ENCODE measurements at places on chromosomes 1 and 21.

- no peak for DNase-seq
Observed at GRCh38 chr1:201582705-201583442, 43.9 kb downstream of the NAV1 start.

DNA sequence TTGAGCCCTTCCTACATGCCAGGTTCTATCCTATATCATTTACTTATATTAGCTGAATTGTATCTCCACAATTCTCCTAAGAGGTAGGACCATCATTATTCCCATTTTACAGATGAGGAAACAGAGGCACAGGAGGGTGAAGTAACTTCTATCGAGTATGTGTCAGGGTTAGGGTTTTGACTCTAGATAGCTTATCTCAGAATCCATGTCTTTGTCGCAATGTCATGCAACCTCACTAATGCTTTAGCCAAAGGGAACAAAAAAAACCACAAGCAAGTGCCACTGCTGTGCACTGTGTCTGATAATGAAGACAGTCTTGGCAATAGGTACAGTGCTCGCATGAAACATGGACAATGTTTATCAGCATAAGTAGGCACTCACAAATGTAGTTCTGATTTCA is 95.4 kb upstream of the CLDN14 start:
- DNase-seq, result no peak

DNA sequence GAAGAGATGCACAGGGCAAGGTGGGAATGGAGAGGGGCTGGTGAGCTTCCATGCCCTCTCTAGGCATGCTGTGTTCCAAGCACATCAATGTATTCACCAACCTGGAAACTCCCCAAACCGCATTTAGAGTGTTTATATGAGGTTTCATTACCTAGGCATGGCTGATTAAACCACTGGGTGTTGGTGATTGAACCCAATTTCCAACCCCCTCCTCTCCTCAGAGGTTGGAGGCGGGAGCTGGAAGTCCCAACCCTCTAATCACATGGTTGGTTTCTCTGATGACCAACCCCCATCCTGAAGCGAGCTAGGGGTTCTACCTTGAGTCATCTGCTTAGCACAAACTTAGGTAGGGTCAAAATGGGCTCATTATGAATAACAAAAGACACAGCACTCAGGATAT is 3.0 kb upstream of the PPIE start:
- no peak for DNase-seq

DNA sequence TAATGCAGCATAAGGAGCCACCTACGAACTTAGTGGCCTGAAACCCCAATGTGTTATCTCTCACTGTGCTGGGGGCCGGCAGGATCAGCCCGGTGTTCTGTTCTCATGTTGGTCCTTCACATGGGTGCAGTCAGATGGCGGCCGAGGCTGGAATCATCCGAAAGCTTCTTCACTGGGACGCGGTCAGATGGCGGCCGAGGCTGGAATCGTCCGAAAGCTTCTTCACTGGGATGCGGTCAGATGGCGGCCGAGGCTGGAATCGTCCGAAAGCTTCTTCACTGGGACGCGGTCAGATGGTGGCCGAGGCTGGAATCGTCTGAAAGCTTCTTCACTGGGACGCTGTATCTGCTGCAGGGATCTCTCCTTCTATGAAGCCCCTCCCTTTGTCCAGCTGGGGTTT is 12.6 kb upstream of the PCBP3 start:
- no peak for DNase-seq

DNA sequence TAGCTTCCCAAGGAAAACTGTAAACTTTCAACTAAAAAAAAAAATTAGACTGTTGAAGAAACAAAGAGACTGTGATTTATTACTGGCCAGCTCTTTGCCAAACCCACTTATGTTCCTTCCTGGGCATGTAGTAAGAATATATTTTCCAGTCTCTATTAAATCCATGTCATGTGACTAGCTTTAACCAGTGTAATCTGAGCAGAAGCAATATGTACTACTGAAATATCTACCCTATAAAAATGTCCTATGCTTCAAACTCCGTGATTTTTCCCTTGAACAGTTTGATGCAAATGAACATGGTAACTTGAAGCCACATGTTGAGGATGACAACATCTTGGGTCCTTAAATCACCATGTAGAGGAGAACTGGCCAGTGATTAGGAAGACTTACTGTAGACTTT is 144.5 kb downstream of the NTMT2 start:
- DNase-seq, result no peak
